ENCODE measurements at places on chromosomes 16 and 17.

- peak; percentile 8 for DNase-seq
Measured at GRCh38 chr16:80806927-80807340, 2.5 kb upstream of the CDYL2 start.

DNA sequence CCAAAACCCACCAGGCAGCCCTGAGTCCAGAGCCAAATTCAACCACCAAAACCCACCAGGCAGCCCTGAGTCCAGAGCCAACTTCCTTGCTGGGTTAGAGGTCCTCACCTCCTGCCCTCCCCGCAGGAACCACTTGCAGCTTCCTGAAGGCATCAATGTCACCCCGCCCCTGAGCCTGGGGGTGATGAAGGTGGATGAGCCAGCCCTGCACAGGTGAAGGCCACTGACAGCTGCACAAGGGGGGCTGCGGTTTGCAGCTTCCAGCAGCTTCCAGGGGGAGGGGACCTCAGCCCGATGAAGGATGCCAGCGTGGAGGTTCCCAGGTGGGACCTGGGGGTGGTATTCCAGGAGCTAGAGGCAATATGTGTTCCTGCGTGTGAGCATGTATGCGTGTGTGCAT is 7.6 kb upstream of the CSNK1D start:
- DNase-seq = no peak

GRCh38 chr16:70160388-70160787 is 13.2 kb upstream of the CLEC18C start:
- DNase-seq = no peak

- no peak for DNase-seq
Measured at GRCh38 chr16:73232555-73233328, 184.8 kb upstream of the ZFHX3 start.

GRCh38 chr16:55062442-55062841 is 131.8 kb downstream of the IRX5 start:
- DNase-seq = no peak
